Activated naive CD4-positive, alpha-beta T cell treated with Interleukin-2 at 50 U/mL for 16 hours (primary cell): ENCODE measurements at places on chromosomes 7 and 10.

- no peak for DNase-seq
These were observed 57.7 kb upstream of the SPOCK2 start for GRCh38 chr10:72146071-72146470.

DNA sequence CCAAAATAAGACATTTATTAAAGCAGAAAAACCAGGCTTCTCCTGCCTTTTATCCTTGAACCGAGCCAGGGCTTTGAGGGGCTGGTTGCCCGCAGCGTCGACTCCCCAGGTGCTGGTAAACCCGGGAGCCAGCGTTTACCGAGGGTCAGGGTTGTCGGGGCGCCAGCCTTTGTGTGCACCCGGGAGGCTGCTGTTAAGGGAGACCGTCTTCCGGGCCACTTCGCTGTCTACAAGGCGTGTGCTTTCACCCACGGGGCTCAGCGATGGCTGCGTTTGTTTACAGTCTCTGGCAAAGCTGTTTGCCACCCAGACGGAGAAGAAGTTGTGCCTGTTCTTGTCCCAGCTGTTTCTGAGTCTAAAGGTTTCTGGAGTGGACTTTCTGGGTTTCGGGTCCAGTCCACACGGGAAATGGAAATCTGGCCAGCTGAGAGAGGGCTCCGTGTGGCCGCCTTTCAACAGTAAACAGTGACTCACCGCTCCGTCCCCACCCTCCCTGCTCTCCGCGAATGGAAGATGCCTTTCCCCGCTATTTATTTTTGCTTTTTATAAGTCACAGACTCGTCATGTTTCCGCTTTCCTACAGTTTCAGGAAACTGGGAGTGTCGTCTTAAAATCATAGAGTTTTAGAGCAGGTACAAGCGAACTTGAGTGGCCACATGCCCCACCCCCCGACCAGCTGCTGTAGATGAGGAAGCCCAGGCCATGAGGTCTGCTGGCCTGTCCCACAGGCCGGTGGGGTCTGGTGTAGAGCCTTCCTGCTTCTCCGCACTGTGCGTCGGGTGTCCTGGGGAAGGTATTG, 2.2 kb downstream of the MAFK start:
- peak; percentile 64 for DNase-seq

GRCh38 chr7:153354071-153354470, 594.5 kb downstream of the ACTR3B start:
- DNase-seq: no peak

GRCh38 chr7:37916673-37917660, at the start of gene SFRP4:
TSS of gene SFRP4 (minus strand) at chr7:37916817. CDS start at chr7:37916537, 280 bp downstream.
- DNase-seq: no peak

DNA sequence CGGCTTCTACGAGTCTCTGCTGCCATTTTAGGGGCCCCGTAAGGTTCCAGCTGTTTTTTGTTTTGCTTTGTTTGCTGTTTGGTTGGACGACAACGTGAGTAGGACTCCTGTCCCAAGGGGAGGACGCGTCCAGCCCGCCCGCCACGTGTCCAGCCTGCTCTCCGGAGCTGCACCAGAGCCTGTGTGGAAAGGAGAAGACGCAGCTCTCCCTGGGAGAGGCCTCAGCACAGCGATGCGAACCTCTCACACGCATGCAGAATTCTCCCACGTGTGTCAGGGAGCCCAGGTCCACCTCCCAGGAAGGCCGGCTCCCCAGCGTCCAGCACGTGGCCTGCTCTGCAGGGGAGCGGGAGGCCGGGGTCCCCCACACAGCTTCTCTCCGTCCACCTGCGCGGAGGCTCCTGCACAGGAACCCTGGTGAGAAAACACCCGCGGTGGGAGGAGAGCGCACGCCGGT, 36.4 kb upstream of the DNAJB6 start:
- no peak for DNase-seq

DNA sequence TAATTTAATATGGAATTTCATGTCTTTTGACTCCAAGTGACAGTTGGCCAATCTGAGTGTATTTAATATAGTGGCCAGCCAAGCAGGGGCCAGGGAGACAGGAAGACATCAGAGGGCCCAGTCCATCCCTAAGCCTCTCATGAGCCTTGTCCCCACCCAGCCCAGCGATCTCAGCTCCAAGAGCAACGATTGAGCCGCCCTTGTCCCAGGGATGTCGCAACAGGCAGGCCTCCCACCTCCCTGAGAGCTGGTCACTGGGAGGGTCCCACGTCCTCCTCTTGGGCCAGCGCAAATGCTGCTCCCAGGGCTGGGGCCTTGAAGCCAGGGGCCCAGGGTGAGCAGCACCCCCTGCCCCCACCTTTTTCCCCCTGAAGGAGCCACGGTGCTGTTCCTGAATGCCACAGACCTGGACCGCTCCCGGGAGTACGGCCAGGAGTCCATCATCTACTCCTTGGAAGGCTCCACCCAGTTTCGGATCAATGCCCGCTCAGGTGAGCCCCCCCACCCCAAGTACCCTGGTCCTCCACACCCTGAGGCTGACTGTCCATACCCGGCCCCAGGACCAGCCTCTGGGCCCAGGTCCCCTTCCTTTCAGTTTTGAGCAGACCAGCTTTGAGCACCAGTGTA, 29.4 kb downstream of the C10orf105 start:
- DNase-seq: no peak

DNA sequence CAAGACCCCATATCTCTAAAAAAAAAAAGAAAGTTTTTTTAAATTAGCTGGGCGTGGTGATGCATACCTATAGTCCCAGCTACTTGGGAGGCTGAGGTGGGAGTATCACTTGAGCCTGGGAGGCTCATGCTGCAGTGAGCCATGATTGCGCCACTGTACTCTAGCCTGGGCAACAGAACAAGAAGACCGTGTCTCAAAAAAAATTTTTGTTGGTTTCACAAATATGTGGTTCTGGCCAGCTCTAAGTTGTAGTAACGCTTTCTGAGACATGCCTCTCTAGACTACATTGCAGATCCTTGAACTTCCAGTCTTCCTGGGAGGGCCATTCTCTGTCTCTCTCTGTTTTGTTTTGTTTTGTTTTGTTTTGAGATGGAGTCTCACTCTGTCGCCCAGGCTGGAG, 24.6 kb upstream of the RHBDD2 start:
- no peak for DNase-seq

GRCh38 chr7:90536449-90536848, 59.7 kb upstream of the CDK14 start:
- DNase-seq: no peak

- no peak for DNase-seq
These were observed 167.5 kb downstream of the ITGB1 start for GRCh38 chr10:32790483-32790882.

- peak; percentile 25 for DNase-seq
These were observed 309.7 kb downstream of the CSTF2T start for GRCh38 chr10:51389415-51390321.

DNA sequence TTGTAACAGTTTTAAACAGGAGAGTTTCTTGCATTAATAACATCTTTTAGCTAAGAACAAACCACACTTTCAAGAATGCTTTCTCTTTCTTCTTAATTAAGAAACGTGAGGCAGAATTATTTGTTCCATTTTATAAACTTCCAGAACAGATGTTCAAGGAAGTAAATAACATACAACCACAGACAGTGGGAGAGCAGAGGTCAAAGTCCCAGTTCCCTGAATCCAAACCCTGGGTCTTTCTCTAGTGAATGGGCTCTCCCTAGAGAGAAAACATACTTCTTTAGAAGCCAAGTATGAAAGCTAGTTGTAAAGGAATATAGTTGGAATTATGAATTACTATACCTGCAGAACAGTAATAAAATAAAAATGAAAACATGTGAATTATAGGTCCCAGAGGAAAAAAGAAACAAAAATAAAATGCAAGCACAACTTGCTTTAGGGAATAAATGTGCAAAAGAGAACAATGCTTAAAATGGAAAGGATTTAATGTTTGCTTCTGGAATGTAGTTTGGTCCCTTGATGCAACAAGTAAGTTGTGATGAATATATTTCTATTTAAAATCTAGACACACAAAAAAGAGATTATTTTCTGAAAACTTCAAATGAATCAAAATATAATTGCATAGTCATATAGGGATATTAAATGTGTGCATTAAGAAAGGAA, 6.0 kb downstream of the OR6B1 start:
- DNase-seq: no peak

DNA sequence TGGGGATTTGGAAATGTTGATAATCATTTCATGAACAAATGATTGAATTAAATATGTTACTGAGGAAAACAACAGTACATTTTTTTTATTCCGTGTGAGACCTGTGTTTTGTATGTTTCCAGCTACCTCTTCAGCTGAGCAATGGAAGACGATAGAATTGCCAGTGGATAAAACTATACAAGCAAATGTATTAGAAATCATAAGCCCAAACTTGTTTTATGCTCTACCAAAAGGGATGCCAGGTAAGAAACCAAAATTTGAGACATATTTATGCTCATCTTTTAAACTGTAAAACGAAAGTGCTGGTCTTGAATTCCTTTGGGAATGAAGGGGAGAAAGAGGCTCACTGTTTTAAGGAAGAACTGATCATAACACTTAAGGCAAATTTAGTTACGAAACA, 17.8 kb upstream of the VWA2 start:
- no peak for DNase-seq

GRCh38 chr7:105521027-105521716, 899 bp downstream of the PUS7 start:
- peak; percentile 54 for DNase-seq

DNA sequence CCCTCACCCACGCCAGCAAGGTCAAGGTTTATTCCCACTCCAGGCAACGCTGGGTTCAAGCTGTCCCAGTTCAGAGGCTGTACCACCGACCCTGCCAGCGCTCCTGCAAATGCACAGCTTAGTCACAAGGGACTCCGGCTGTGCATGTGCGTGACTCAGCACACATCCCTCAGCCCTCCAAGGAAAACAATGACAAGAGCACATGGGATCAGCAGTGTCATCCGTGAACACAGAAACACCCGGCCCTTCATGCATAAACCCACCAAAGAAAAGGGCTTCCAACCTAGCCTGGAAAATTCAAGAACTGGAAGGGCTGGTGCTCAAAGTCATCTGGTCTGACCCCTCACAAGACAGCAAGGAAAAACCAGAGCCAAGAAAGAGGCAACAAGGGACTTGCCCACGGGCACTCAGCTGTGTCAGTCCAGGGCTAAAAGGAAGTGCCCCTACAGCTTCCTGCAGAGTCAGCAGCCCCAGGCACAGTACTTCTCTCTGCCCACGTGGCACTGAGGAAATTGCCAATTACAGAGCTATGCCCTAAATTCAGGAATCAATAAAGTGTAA, 106.1 kb downstream of the KCNMA1 start:
- no peak for DNase-seq

- DNase-seq: no peak
These were observed 41.3 kb upstream of the SLC16A12 start for GRCh38 chr10:89576696-89577095.

GRCh38 chr10:28833313-28833712, 156.0 kb downstream of the BAMBI start:
- no peak for DNase-seq

DNA sequence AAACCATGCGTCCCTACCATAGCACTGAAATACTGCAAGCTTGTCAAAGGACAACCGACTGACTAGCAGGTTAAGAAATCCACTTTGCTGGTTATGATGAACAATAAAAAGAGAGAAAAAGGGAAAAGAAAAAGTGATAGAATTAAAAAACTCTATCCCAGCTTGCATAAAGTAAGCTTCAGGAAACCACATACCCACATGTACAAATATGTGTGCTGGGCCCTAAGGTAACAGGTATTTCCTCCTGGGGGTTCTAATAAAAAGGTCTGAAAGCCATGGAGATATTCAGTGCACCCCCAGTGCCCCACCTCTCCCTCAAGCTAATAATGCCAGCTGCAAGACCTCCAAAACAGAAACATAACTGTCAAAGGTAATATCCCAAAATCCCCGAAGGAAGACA, 248.6 kb upstream of the KLF14 start:
- no peak for DNase-seq

- no peak for DNase-seq
These were observed 17.1 kb downstream of the LRRN3 start for GRCh38 chr7:111108000-111108399.

DNA sequence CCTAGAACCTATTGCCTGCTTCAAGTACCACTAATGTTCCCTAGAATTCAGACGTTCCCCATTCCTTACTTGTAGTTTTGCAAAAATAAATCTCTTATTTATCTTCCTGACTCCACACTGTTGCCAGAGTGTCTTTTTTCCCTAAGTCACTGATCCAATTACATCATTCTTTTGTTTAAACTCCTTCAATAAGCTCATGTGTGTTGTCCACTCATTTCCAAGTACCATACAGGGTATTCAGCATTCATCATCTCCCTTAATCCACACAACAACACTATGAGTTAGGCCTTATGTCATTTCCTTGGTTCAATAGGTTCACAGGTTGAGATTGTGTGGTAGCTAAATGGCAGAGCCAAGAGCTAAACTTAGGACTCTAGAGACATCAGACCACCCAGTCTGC, 119.9 kb upstream of the RHOBTB1 start:
- no peak for DNase-seq

GRCh38 chr10:48798481-48799254, 114.0 kb downstream of the WDFY4 start:
- DNase-seq: no peak

DNA sequence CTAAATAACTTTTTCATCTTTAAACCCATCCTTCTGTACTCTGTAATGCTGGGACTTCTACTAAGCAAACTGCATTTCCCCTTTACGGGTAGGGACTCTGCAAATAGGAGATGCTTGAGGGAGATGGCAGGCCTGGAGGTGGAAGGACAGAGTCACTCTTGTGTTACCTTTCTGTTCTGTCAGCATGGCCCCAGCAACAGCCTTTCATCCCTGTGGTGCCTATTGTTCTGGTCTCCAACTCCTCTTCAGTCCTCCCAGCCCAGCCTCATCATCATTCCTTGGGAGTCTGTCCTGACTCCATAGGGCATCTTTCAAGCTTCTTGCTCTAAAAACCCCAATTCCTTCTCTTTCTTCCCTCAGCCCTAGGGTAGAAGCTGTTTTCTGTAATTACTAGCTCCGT, 230.0 kb downstream of the SNX13 start:
- DNase-seq: no peak

GRCh38 chr10:30351502-30351901, 2.4 kb upstream of the MTPAP start:
- no peak for DNase-seq

DNA sequence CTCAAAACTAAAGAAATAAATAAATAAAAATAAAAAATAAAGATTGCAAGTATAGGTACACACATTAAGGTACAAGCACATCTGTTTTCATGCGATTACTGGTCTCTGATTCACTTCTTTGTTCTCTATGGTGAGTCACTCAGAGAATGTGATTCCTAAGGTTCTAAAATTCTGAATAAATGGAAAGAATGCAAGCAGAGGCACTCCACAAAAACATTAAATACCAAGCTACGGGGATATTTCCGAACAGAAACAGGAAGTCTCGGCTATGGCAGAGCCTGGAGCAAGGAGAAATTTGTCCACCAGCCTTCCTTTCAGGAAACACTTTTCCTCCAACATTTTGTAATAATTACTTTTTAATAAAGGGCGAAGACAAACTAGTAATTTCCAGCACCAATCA, 1.4 kb downstream of the VOPP1 start:
- no peak for DNase-seq

DNA sequence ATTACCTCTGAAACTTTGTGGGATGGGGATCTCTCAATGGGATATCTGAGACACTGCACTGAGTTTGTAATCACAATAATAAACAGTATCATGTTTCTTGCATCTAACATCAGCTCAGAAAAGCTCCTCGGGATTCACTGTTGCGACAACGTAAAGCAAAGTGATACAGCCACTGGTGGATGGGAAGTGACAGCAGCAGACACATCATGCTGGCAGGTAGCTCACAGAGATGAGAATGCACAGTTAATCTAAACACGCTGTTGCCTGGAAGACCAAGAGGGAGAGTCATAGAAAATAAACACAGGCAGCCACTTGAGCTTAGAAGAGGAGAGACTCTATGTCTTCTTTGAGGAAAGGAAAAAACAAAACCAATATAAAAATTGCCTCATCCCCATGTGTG, 513.8 kb downstream of the MAGI2 start:
- no peak for DNase-seq

GRCh38 chr7:78395298-78396036, 596.9 kb downstream of the PHTF2 start:
- DNase-seq: no peak
